Hematopoietic multipotent progenitor cell treated with erythropoietin and hydrocortisone succinate and interleukin-3 and kit ligand, for 15 days (in vitro differentiated cells): ENCODE measurements at places on chromosomes 7 and 10.

- DNase-seq, result no peak
These were observed 16.5 kb downstream of the DNAJB12 start for GRCh38 chr10:72338180-72338579.

DNA sequence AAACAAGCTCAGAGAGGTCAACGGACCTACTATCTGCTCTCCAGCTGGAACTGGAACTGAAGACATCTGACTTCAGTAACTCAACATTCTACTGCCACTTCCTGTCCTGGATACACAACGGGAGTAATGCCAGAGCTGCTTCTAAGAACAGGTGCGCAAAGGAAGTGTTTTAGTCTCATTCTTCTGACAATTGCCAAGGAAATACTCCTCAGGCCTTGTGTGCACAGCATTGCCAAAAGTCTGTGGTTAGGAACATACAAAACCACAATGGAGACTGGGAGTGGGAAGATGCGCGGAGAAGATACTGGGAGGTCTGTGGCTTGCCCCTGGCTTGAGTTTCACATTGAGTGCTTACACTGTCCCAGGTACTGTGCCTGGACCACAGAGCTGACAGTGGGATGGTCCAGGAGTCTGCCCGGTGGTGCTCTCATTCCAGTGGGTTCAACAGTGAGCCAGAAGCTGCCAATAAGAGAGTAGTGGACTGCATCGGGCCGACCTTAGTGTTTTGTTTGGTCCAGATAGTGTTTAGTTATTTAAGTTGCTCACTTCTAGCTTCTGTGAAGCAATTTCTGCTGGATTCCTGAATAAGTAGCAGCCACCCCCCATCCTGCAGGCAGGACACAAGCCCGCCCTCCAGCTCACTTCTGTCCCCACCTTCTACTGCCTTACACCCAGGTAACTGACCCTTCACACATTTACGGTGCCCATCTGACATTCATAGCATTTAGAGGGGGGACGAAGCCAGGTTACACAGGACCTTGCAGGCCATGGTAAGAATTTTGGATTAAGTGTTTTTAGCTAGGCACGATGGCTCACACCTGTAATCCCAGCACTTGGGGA is 10.3 kb downstream of the TBL2 start:
- DNase-seq, result no peak

GRCh38 chr10:117170244-117170643 is 27.0 kb upstream of the KCNK18 start:
- no peak for DNase-seq

DNA sequence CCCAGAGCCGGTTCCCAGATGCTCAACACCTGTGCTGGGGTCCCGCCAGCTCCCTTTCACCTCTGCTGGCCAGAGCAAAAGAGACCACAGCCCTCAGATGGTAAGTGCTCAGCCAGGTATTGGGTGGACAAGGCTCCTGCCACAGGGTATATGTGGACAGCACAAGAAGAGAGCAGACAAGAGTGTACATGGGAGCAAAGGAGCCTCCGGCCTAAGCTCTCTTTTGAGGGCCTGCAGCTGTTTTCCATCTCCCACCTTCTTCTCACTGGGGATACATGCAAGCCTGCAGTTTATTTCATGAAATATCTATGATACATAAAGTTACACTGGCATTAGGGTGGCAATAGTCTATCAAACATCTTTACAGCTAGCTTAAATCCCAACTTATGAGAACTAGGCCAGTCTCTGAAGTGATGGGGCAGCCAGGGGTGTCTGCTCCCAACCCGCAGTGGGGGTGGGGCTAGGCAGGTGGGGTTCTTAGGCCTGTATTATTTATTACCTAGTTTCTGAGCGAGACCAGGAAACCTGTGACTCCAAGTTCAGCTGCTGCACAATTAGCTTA is 50.4 kb upstream of the DDC start:
- DNase-seq, result no peak

GRCh38 chr7:137696988-137697387 is 149.8 kb downstream of the DGKI start:
- no peak for DNase-seq

GRCh38 chr10:13707156-13707881 is 120.6 kb downstream of the PRPF18 start:
- DNase-seq, result peak; percentile 81

DNA sequence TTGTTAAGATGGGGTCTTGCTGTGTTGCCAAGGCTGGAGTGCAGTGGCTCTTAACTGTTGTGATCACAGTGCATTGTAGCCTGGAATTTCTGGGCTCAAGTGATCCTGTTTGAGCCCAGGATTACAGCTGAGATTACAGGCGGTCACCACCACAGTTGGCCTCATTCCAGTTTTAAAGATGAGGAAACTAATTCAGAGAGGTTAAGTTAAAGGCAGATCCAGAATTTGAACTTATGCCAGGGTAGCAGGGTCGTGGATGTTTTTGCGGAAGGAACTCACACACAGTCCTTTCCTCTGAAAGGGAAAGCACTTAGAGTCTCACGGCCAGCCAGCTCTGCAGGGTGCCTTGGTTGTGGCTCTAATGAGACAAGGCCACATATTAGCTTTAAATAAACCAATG is 84.7 kb downstream of the MMRN2 start:
- no peak for DNase-seq

- no peak for DNase-seq
These were observed 57.6 kb upstream of the CROT start for GRCh38 chr7:87287738-87288341.

GRCh38 chr10:119191881-119192280 is 13.3 kb upstream of the PRDX3 start:
- DNase-seq, result no peak

- DNase-seq, result no peak
These were observed 1.1 kb downstream of the DEPP1 start for GRCh38 chr10:44977287-44978212.

- DNase-seq, result no peak
These were observed 319 bp upstream of the GATA3 start for GRCh38 chr10:8054244-8054493.

GRCh38 chr7:43112941-43113621 is 634 bp downstream of the HECW1 start:
- no peak for DNase-seq
